ENCODE measurements at places on chromosomes 11 and 22.

DNA sequence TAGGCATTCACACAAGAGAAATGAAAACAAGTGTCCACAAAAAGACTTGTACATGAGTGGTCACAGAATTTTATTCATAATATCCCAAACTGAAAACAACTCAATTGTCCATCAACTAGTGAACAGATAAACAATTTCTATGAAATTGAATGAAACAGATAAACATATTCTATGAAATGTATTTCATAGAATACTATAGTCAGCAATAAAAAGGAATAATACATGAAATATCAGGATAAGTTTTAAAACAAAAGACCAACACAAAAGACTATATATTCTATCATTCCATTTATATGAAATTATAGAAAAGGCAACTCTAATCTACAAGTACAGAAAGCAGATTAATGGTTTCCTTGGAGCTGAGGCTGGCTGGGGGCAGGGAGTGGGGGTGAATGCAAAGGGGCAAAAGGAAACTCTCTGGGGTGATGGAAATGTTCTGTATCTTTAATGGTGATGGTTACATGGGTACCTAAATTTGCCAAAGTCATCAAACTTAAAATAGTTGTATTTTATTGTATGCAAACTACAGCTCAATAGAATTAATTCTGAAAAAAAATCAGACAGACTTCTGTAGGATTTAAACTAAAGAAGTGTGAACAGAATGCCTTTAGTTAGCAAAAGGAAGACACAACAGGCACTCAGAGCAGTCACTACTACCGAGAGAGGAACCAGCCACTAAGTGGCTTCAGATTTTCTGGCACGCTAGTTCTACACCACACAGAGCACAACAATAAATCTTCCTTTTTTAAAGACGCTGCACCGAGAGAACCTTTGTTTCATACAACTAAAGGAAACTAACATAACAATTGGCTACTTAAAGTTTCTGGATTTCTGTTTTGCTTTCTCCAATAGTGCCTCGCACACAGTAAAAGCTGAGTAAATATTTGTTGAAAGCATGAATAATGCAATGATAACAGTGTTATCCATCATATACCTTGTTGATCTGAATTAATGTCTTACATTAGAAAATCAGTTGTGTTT lies 15.4 kb downstream of the CCDC34 start:
- DNase-seq, result no peak

GRCh38 chr11:35658020-35658948 lies 4.3 kb upstream of the TRIM44 start:
- DNase-seq, result no peak

GRCh38 chr22:39239561-39240423 lies 5.0 kb downstream of the PDGFB start:
- DNase-seq, result peak; percentile 26

GRCh38 chr11:69391192-69392103 lies 90.0 kb upstream of the LINC01488 start:
- no peak for DNase-seq

DNA sequence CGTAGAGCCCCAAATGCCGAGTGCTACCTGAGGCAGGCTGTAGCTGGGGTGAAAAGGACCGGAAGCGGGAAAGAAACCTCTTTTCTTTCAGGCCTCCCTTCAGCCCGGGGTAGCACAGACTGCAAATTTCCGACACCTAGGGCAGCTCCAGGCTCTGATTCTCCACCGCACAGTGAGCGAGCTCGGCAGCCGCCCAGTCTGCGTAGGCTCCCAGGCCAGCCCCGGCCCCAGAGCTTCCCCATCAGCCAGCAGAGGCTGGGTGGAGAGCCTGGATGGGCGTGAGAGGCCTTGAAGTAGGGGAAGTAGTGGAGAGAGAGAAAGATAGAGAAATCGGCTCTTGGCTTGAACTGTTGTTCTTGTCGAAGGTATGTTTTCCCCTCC lies 9.3 kb upstream of the PAX6 start:
- no peak for DNase-seq

- no peak for DNase-seq
Measured at GRCh38 chr11:73465871-73466270, 89.7 kb downstream of the RELT start.

DNA sequence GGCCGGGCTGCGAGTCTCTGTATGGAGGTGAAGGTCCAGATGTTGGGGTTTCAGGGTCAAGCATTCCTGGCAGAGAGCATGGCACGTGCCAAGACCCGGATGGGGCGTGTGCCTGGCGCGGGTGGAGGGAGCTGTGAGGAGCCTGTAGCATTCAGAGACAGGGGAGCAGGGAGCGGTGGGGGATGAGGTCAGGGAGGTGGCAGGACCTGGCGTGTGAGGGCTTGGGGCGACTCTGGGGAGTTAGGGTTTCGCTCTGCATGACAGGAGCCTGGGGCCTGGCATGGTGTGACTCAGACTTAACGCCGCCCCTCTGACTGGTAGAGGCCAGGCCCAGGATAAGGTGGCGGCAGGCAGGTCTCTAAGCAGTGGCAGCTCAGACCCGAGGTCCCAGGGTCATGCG lies 103.0 kb downstream of the KCNQ1 start:
- DNase-seq, result no peak

DNA sequence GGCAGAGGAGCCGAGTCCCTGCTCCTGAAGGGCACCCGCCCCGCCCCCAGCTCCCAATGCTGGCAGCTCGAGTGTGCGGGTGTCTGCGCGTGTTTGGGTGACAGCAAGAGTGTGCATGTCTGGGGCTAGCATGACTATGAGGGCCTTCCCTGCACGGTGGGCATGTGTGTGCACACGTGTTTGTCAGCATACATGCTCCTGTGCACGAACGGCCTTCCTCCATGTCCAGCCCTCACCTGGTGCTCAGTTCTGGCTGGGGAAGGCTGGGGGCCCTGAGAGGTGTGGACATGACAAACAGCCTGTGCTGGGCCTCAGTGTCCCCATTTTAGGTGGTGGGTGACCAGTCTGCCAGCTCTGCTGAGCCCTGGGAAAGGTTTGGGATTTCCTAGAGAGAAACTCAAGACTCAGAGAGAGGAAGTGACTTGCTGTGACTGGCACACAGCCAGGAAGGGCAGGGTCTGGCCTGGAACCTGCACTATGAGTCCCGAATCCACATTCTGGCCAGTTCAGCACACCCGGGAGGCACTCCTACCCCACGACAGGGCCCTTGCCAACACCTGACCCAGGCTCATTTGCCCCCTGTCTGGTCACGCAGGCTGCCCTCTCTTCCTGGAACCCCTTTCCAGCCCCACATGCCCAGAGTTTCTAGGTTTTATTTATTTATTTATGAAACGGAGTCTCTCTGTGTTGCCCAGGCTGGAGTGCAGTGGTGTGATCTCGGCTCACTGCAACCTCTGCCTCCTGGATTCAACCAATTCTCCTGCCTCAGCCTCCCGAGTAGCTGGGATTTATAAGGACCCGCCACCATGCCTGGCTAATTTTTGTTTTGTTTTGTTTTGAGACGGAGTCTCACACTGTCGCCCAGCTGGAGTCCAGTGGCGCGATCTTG lies 3.3 kb upstream of the SHISA8 start:
- no peak for DNase-seq

- no peak for DNase-seq
Measured at GRCh38 chr11:130483124-130483523, 34.7 kb downstream of the ADAMTS15 start.

- DNase-seq, result no peak
Measured at GRCh38 chr11:36588099-36588498, 6.2 kb upstream of the IFTAP start.

DNA sequence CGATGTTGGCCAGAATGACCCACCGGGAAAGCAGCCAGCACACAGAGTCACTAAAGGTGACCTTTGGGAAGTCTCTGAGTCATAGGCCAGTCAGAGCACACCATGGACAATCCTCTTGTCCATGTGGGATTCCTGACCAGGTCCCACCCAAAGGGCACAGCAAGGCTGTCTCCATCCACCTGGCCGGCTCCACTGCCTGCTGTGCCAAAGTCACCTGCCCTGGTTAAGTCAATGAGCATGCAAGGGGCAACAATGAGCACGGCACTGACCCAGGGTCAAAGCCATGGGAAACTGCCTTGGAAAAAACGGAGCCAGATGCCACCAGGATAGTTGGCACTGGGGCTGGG lies 49.8 kb downstream of the SHANK2 start:
- DNase-seq, result no peak

- no peak for DNase-seq
Measured at GRCh38 chr11:46858920-46859546, 13.0 kb upstream of the CKAP5 start.

GRCh38 chr22:31085493-31085824 lies 4.3 kb downstream of the SMTN start:
- DNase-seq, result no peak

GRCh38 chr22:26577081-26577480 lies 12.9 kb downstream of the TPST2 start:
- DNase-seq, result no peak

DNA sequence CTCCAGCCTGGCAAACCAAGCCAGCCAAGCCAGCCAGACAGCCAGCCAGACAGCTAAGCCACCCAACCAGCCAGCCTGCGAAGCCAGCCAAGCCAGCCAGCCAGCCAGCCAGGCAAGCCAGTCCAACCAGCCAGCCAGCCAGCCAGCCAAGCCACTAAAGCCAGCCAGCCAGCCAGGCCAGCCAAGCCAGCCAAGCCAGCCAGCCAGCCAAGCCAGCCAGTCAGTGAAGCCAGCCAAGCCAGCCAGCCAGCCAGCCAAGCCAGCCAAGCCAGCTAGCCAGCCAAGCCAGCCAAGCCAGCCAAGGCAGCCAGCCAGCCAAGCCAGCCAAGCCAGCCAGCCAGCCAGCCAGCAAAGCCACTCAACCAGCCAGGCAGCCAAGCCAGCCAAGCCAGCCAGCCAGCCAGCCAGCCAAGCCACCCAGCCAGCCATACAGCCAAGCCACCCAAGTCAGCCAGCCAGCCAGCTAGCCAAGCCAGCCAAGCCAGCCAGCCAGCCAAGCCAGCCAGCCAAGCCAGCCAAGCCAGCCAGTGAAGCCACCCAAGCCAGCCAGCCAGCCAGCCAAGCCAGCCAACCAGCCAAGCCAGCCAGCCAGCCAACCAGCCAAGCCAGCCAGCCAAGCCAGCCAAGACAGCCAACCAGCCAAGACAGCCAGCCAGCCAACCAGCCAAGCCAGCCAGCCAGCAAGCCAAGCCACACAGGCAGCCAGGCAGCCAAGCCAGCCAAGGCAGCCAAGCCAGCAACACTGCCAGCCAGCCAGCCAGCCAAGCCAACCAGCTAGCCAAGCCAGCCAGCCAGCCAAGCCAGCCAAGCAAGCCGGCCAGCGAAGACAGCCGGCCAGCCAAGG lies 29.7 kb downstream of the CCT8L2 start:
- DNase-seq, result no peak

GRCh38 chr11:47854667-47855066 lies 6.5 kb upstream of the NUP160 start:
- DNase-seq, result no peak

- DNase-seq, result no peak
Measured at GRCh38 chr11:30131535-30131934, 99.3 kb upstream of the FSHB start.

GRCh38 chr11:115759622-115760460 lies 255.6 kb upstream of the CADM1 start:
- DNase-seq, result no peak

DNA sequence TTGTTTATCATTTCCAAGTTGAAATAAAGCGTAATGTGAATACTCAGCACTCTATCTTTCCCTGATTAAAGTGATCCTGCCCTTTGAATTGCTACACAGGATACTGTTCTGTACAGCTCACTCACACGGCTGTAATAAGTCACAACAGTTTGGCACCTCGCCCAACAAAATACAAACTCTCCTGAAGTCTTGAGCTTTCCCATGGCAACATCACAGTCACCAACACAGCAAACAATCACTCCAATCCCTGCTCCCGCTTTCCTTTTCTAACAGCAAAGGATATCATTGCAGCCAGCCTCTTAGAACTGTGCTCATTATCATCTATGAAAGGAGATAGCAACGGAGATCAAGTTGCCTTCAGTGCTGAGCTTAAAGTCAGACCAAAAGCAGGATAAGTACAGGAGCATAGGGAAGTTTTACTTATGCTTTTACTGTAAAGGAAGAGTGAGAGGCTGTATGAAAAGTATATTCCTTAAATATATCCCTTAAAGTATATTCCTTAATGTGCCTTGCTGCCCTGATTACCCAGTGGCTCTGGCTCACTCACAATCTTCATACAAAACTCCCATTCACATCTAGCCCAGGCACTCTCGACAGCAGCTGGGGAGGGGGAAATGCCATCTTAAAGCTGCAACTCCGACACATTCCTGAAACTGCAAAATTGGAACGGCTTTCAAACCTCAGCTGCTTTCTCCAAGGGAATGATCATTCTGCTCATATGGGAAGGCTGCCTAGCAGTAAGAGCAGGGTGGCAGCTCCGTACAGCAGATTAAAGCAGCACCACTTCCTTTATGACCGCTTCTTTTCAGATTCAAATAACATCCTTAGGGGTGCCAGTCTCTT lies 35.8 kb downstream of the MAML2 start:
- DNase-seq, result peak; percentile 10

- DNase-seq, result peak; percentile 61
Measured at GRCh38 chr22:49983148-49984042, 22.8 kb downstream of the PIM3 start.

GRCh38 chr11:34425867-34426266 lies 12.9 kb upstream of the CAT start:
- DNase-seq, result no peak

DNA sequence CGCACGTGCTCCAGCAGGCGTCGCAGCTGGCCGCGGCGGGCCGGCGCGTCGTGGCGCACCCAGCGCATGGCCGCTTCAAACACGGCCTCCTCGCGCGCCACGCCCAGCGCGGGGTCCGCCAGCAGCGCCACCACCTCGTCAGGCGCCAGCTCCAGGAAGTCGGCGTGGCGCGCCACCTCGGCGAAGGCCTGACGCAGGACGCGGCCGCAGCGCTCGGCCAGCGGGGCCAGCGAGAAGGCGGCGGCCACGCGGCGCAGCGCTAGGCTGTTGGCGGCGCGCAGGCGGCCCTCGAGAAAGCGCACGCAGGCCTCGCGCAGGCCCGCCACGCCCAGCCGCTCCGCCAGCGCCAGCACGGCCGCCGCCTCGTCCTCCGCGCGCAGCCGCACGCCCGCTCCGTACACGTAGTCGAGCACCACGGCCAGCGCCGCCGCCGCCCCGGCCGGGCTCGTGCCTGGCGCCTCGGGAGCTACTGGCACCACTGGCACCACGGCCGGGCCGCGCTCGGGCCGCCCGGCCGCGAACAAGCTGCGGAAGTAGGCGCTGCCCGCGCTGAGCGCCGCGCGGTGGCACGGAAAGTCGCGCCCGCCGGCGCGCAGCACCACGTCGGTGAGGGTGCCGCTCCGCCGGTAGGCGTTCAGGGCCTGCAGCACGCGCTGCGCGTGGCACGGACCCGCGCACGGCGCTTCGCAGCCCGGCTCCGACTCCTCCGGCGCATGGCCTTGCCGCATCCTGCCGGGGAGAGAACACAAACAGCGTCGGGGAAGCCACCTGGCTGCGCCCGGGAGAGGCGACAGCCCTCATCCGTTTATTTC lies 2.9 kb downstream of the KLHL35 start:
- DNase-seq, result peak; percentile 70

GRCh38 chr11:40295466-40295865 lies 1164.0 kb downstream of the LRRC4C start:
- no peak for DNase-seq

DNA sequence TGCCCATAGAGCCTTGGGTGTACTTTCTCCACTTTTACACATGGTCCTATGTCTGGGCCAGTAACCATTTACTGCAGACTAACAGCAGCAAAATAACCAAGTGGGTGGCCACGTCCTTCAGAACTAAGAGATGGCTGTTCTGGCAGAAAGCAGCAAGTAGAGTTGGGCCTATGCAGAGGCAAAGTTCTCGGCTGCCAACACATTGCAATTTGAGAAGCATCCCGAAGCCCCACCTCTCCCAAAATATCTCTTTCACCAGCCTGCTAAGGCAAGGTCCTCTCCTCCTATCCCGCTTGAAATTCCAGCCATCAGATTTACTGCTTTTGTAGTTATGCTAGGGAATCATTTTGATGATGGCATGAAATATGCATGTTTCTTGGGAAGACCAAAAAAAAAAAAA lies 118.5 kb upstream of the APOA1 start:
- no peak for DNase-seq

All from CD4-positive, alpha-beta T cell treated with Interleukin-12 subunit alpha and Interleukin-12 subunit beta, for 1 hour (primary cell).